Renal cortex interstitium (tissue), 15 donors: ENCODE measurements at places on chromosomes 16 and 17. TPM values are rescaled to one million over a fixed set of nuclear protein-coding genes. Genes with fewer than 3 reads are reported as not detected.

DNA sequence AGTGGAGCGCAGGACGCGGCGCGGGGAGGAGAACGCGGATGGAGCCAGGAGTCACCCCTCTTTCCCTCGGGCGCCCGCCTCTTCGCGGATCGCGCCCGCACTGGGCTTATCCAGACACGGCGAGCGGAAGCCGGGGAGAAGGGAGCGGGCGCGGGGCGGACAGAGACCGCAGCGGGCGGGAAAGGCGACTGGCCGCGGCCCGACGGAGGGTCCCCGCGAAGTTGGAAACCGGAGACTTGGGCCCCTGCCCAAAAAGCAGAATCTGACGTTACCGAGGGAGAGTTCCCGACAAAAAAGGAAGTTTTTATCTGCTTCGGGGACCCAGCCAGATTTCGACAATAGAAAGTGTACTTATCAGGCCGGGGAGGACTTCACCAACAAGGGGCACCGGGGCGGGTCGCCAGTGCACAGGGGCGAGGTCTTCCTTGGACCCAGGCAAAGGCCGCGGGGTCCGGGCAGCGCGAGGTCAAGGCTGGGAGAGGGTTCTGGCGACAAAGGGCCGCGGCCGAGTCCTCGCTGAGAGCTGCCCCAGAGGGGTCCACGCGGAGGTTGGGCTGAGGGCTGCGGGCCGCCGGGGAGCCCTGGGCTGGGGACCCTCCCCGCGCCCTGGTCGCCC, 519 bp downstream of the ST6GALNAC2 start:
- DNase-seq = no peak

GRCh38 chr17:77923776-77924513, 34.6 kb upstream of the TNRC6C start:
- no peak for DNase-seq

GRCh38 chr17:70829876-70830275, 660.5 kb downstream of the KCNJ2 start:
- no peak for DNase-seq

- DNase-seq = no peak
Observed at GRCh38 chr17:62884781-62885180, 76.7 kb upstream of the MARCHF10 start.

The CCDC200 gene
- 12.3 TPM for polyA plus RNA-seq

The C17orf107 gene
- polyA plus RNA-seq = 3.0 TPM

GRCh38 chr17:10292057-10292937, 80.5 kb downstream of the MYH13 start:
- DNase-seq = no peak

- no peak for DNase-seq
Observed at GRCh38 chr16:5065326-5065725, 430 bp downstream of the C16orf89 start.

The NATD1 gene
- 14.9 TPM for polyA plus RNA-seq

The SDR42E2 gene
- 0.14 TPM for polyA plus RNA-seq

The CCL15 gene
- 6.4 TPM for polyA plus RNA-seq

DNA sequence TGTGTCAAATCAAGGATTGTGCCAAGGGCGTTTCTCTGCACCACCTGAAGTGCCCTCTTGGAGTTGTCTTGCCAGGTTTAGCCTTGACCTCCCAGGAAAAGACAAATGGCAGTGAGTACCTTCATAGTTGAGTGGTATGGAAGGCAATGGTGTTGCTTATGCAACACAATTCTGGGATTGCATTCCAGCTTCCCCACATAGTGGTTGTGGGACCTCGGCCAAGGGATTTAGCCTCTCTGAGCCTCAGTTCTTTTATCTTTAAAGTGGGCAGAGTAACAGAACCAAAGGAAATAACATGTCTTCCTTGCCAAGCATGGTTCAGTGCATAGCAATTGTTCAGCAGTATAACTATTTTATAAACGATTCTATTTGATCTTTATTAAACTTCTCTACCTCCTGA, 49.4 kb downstream of the CCDC42 start:
- no peak for DNase-seq

DNA sequence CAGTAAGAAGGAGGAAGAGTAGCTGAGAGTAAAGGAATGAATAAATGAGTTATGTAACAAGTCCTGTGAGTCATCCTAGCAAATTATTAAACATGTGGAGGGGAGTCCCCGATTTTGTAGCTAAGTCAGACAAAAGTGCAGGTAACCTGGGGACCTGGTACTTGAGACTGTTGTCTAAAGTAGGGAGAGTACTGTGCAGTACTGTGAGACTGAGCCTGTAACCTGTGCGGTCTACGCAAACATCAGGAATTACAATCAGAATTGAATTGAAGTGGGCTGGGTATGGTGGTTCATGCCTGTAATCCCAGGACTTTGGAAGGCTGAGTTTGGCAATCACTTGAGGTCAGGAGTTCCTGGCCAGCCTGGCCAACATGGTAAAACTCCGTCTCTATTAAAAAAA, 35.7 kb downstream of the IKZF3 start:
- DNase-seq = no peak

The CHST5 gene
- 0.94 TPM for polyA plus RNA-seq

The HS3ST3A1 gene
- polyA plus RNA-seq = 4.5 TPM

GRCh38 chr16:25841761-25842160, 150.0 kb downstream of the HS3ST4 start:
- no peak for DNase-seq

- no peak for DNase-seq
Observed at GRCh38 chr16:51057102-51057793, 93.8 kb downstream of the SALL1 start.

DNA sequence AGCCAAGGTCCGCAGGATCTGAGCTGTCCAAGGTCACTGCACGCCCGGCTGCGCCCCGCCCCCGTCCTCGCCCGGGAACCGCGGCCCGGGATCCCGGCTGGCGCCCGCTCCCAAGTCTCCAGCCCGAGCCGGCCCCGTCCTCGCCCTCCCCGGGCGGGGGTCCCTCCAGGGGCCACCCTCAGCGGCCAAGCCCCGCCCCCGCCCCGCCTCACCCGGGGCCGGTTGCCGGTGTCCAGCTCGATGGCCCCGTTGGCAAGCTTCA, 216 bp downstream of the VPS9D1 start:
- DNase-seq = no peak

GRCh38 chr17:50893183-50893993, 27.2 kb upstream of the TOB1 start:
- DNase-seq = no peak

The KRTAP4-4 gene
- polyA plus RNA-seq = not detected

The C17orf78 gene
- 0.23 TPM for polyA plus RNA-seq

GRCh38 chr17:45438931-45439610, 6.4 kb upstream of the ARHGAP27 start:
- DNase-seq = no peak

- no peak for DNase-seq
Observed at GRCh38 chr17:17341452-17341851, 38.3 kb downstream of the NT5M start.

DNA sequence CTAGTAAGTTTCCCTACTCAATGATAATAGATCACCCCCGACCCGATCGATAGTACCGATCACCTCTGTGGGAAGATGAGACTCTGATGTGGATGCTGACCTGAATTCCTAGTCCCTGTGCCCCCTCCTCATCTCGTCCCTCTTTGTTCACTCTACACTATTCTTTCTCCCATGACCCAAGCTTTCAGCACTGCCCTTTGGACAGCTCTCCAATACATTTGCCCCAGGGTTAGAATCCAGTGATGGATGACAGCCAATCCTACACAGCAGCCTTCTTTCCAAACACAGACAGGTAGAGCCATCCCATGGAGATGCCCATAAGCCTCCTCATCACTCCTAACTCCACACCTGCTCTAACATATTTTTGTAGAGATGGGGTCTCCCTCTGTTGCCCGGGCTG, 141.1 kb downstream of the GSG1L start:
- DNase-seq = no peak

DNA sequence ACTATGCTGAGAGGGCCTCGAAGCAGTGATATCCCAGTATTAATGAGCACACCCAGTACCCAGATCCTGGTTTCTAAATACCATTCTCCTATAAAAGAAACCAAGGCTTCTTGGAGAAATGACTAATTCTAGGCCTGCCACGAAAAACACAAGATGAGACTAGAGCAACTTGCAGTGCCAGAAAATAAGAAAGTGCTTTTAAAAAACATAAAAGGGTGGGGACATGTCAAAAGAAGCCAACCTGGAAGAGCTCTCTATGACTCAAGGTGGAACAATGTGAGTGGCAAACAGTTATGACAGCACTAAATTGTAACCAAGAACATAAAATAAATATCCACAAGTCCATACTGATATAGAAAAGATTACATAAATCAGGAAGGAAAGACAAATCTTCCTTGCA, 153.2 kb upstream of the KCNJ18 start:
- DNase-seq = no peak

The KRTAP9-9 gene
- not detected for polyA plus RNA-seq

The SLX4 gene
- polyA plus RNA-seq = 4.9 TPM

GRCh38 chr17:29212681-29213121, 32.5 kb upstream of the MYO18A start:
- DNase-seq = no peak

The HAGHL gene
- 12.1 TPM for polyA plus RNA-seq

- DNase-seq = no peak
Observed at GRCh38 chr16:53291757-53292392, 142.4 kb upstream of the RBL2 start.

DNA sequence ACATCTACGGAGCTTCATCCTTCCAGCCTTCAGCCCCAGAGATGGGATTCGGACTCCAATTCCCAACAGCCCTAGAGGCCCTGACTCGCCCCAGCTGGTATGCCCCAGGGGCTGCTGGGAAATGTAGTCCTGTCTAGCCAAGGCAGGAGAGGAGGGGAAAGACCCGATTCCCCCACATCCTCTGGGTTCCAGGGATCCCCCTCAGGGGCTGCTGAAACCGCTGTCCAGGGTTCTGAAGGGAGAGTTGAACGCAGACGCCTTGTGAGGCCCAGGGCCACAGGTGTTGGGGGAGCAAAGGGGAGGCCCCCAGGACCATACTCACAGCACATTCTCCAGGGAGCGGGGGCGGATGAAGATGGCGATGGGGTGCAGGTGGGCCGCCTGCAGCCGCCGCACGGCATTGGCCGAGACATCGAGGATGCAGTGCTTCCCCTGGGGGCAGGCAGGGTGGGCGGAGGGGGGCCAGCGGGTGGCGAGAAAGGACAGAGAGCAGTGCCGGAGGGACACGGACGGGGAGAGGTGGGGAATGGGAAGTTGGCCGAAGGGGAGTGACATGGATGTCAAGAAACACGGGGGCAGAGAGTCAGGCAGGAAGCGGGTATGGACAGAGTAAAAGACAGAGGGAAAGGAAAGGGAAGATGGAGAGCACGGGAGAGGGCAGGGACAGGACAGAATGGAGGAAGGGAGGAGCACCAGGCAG, 12.6 kb upstream of the ASGR1 start:
- DNase-seq = no peak

The PPM1E gene
- polyA plus RNA-seq = 3.3 TPM

- no peak for DNase-seq
Observed at GRCh38 chr16:81480606-81481206, 36.1 kb downstream of the CMIP start.

The KRTAP4-6 gene
- not detected for polyA plus RNA-seq

The MYO15B gene
- 286 TPM for polyA plus RNA-seq

The SERPINF2 gene
- polyA plus RNA-seq = 101 TPM

DNA sequence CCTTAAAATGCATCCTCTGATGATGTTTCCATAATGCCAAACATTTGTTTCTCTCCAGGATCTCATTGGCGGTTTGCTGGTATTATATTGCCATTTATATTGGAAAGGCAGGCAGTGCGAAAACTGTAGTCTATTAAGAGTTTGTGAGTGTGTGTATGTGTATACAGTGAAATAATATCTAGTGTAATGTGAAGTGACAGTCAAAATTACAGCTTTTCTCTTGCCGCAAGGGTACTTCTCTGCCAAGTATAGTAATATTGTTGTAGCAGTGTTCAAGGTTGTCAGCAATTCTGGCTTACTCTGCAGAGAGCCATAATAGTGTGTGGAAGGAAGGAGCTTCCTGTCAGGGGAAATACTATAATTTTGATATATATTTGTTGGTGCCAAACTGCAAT, 178.6 kb downstream of the WWOX start:
- no peak for DNase-seq

DNA sequence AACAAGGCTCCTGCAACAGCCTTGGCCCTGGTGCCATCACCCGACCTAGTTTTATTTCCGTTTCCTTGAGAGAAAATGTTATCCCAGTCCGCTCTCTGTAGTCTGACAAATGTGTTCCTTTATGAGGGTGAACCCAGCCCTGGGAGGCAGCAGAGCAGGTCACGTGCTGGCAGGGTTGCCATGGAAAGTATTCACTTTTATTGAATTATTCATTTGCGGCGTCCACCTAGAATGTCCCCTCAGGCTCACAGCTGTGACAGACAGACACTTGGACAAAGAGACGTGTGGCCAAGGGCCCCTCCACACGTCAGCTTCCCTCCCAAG, 90.0 kb downstream of the WSCD1 start:
- DNase-seq = no peak

GRCh38 chr17:51224402-51225262, 35.2 kb downstream of the MBTD1 start:
- no peak for DNase-seq

DNA sequence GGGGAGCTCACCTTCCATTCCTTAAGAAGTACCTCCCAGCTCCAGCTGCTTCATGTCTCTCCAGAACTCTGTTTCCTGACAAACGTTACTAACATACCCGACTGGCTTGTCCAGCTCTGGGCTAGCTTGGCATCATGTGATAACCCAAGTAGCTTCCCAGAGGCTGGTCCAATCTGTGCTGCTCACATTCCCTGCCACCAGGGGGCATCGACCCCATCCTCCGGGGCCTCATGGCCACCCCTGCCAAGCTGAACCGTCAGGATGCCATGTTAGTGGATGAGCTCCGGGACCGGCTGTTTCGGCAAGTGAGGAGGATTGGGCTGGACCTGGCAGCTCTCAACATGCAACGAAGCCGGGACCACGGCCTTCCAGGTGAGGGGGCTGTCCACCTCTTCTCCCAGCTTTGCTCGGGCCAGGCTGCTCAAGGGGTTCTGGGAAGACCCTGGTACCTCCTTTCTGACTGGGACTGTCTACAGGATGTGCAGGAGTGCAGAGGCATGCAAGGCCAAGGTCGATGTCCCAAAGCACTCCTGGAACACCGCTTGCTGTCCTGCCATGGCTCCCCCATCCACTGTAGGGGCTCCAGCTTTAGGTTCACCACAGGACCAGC, 7.6 kb downstream of the EPX start:
- no peak for DNase-seq

The TLK2 gene
- 63.9 TPM for polyA plus RNA-seq

DNA sequence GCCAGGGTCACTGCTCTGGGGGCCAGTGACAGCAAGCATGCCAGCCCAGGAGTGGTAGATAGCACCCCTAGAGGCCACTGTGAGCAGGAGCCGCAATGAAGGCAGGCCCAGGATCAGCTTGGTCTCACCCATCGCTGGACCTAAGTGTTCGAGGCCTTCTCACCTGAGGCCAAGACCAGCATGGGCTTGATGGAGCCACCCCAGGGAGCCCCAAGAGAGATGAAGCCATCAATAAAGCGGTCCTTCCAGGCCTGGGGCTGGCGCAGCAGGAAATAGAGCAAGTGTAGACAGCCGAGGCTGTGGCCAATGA, 1.8 kb downstream of the LCAT start:
- DNase-seq = no peak

- no peak for DNase-seq
Observed at GRCh38 chr17:76943202-76943601, 75.0 kb downstream of the MGAT5B start.
